ENCODE measurements at places on chromosomes 7 and 10.

DNA sequence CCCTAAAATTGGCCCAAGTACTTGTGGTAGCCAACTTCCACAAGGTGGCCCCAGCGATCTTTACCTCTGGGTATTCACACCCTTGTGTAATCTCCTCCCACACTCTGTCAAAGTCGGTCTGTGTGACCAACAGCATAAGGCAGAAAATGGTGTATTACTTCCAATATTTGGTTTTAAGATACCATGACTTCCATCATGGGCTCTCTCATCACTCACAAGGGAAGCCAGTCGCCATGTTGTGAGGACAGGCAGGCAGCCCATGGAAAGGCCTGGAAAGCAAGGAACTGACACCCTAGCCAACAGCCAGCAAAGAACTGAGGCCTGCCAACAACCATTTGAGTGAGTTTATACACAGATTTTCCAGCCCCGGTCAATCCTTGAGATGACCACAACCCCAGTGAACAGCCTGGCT, 91.0 kb upstream of the KMT2E start:
- DNase-seq = peak; percentile 8

GRCh38 chr10:33074443-33074842, 116.4 kb upstream of the ITGB1 start:
- DNase-seq = no peak

DNA sequence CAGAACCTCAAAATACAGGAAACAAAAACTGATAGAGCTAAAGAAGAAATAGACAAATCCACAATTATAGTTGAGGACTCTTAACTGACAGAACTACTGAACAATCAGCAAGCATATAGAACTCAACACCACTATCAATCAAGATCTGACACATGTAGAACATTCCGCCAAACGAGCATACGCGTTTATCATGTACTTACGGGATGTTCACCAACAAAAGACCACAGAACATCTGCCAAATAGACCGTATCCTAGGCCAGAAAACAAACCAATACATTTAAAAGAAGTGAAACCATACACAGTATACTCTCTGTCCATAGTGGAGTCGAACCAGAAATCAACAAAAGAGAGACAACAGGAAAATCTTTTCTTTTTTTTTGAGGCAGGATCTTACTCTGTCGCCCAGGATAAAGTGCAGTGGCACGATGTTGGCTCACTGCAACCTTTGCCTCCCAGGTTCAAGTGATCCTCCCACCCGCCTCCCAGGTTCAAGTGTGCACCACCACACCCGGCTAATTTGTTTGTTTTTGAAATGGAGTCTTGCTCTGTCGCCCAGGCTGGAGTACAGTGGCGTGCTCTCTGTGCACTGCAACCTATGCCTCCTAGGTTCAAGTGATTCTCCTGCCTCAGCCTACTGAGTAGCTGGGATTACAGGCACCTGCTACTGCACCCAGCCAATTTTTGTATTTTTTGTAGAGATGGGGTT, 5.1 kb downstream of the GNA12 start:
- no peak for DNase-seq

DNA sequence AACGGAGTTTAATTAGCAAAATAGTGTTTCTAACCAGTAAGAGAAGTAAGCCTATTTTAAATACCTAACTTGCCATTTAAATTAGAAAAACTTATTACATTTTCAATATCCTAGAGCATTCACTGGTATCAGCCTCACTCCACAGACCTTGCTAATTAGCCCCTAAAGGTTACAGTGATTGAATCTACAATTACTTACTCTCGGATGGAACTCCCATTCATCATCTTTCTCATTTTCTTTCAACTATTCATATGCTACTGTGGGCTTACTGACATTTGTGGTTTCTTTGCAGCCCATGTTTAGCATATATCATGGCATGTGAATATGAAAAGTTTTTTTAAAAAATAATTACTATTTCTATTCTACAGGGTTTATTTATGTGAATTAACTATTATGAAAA, 86.4 kb downstream of the GPR37 start:
- no peak for DNase-seq

DNA sequence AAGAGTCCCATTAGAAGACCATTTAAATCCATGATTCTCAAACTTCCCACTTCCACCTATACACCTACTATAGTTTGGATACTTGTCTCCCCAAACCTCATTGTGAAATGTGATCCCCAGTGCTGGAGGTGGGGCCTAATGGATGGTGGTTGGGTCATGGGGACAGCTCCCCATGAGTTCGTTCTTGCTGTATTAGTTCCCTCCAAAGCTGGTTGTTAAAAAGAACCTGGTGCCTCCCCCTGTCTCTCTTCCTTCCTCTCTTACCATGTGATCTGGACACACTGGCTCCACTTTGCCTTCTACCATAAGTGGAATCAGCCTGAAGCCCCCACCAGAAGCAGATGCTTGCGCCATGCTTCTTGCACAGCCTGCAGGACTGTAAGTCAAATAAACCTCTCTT, 53.9 kb downstream of the WIPF3 start:
- DNase-seq = no peak

- DNase-seq = no peak
Measured at GRCh38 chr7:5381071-5381772, 42.4 kb downstream of the TNRC18 start.

GRCh38 chr10:121418126-121418777, 180.0 kb downstream of the FGFR2 start:
- DNase-seq = no peak

DNA sequence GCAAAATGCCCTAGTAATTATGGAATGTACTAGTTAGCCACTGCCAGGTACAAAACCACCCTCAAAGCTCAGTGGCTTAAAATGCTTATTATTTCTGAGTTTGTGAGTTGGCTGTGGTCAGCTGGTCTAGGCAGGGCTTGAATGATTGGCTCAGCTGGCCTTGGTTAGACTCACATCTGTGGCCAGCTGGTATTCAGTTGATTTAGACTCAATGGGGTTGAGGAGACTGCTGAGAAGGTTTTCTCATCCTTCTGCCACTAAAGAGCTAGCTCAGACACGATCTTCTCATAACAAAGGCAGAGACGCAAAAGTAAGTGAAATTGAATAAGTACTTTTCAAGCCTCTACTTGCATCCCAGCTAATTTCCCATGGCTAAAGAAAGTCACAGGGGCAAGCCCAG, 57.1 kb upstream of the CYP2C18 start:
- DNase-seq = no peak

DNA sequence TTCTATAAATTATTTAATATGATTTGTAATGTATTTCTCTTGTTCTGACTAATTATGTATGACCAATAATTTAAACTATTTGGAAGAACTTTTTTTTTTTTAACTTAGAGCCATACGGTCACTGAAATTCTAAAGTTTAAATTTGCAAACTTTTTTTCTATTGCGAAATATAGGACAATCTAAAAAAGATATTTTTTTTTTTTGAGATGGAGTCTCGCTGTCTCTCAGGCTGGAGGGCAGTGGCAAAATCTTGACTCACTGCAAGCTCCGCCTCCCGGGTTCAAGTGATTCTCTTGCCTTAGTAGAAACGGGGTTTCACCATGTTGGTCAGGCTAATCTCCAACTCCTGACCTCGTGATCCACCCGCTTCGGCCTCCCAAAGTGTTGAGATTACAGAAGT, 130.5 kb downstream of the CPED1 start:
- no peak for DNase-seq

DNA sequence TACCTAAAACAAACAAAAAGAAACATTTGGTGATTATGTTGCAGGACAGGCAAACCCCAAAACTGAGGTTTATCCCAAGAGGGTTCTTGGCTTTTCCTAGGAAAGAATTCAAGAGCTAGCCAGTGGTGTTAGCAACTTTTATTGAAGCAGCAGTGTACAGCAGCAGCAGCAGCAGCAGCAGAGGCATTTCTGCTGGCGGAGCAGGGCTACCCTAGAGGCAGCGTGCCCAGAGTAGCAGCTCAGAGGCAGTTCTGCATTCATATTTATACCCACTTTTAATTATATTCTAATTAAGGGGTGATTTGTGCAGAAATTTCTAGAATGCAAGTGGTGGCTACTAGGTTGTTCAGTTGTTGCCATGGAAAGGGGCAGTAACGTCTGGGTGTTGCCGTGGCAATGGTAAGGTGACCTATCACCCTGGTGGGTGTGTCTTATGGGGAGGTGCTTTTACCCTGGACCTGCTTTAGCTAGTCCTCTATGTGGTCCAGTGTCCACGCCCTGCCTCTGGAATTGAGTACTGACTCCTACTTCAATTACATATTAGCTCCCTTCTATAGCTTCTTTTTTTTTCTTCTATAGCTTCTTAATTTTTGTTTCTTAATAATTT, 53.9 kb downstream of the VCL start:
- no peak for DNase-seq

GRCh38 chr7:1621718-1622117, 48.4 kb upstream of the ELFN1 start:
- DNase-seq = no peak
